ENCODE measurements at places on chromosomes 13 and 19. TPM values are rescaled to one million over a fixed set of nuclear protein-coding genes. Genes with fewer than 3 reads are reported as not detected.

- no peak for DNase-seq
- H3K27me3 ChIP-seq = no peaks in the 10 kb centered on the region
- H3K4me1 ChIP-seq = no peaks in the 10 kb centered on the region
- no peaks in the 10 kb centered on the region for H3K36me3 ChIP-seq
- no peak overlapping the region for H3K4me3 ChIP-seq
Observed at GRCh38 chr13:47294691-47295090, 397.8 kb upstream of the HTR2A start.

DNA sequence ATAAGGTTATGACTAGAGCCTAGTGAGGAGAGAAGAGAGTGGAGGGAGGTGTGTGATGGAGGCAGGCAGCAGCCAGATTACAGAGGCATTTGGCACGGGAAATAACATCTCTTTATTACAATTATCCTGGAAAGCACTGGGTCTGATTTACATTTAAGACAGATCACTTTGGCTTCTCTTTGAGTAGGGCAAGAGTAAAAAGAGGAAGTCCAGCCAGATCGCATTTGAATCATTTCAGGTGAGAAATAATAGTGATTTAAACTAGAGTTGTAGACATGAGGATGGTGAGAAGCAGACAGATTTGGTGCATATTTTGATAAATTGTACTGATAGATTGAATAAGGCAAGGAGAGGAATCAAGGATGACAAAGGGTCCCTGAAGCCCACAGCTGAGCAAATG lies 9.6 kb upstream of the SACS start:
- no peaks in the 10 kb centered on the region for H3K4me1 ChIP-seq
- H3K36me3 ChIP-seq = no peaks in the 10 kb centered on the region
- DNase-seq = no peak

- H3K36me3 ChIP-seq = no peaks in the 10 kb centered on the region
- no peaks in the 10 kb centered on the region for H3K27me3 ChIP-seq
- no peak overlapping the region for H3K4me3 ChIP-seq
- H3K27ac ChIP-seq = no peak overlapping the region
- DNase-seq = no peak
Observed at GRCh38 chr13:109529964-109530363, 256.4 kb downstream of the IRS2 start.

DNA sequence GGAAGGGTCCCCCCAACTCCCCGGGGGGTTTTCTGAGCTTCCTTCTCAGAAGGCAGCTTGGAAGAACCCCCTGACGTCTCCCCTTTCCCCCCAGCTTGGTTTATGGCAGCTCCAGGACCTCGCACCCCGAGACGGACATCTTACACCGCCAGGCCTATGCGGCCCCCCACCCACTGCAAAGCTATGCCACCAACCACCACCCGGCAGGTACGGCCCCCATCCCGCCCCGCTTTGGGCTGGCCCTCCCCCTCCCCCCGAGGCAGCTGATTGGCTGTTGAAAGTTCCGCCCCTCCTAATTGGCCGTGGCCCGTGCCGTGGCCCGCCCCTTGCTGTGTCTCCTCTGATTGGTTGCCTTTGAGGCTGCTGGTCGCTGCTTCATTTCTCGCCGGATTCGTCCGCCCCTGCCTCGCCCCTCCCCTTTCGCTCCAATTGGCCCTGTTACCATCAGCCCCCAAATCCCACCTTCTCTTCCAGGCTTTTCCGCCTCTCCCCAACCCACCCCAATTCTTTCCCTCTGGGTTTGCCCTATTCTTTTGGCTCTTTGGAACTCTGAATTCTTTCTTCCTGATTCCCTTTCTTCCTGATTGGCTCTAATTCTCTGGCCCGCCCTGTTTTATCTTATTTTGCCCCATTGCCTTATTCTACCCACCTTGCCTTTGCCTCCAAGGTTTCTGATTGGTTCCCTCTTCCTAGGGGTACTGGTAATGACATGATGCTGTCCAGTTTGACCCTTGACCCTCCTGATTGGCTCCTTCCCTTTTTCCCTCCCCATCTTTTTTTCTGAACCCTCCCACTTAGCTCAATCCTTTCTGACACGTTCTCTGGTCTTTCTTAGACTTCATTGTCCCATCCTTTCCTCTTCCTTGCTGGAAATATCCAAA lies 2.5 kb downstream of the PRR12 start:
- peak; percentile 97 for DNase-seq
- H3K36me3 ChIP-seq = peaks cover 39% of the 10 kb centered on the region
- peak overlapping the region; percentile 95 for H3K4me3 ChIP-seq
- no peaks in the 10 kb centered on the region for H3K27me3 ChIP-seq

GRCh38 chr19:48393559-48394330 lies at the start of gene GRIN2D:
Gene GRIN2D, plus strand, starts transcription at chr19:48393668. Its CDS starts 4,725 bp downstream, at chr19:48398393.
- no peak within 1 kb of the TSS for H3K4me3 ChIP-seq
- H3K27ac ChIP-seq = no peak within 1 kb of the TSS
- H3K36me3 ChIP-seq = peaks cover 7% of the 10 kb centered on the region
- H3K4me1 ChIP-seq = peaks cover 38% of the 10 kb centered on the region
- peak; percentile 71 for DNase-seq

- peaks cover 10% of the 10 kb centered on the region for H3K27me3 ChIP-seq
- peaks cover 26% of the 10 kb centered on the region for H3K4me1 ChIP-seq
- no peak overlapping the region for H3K27ac ChIP-seq
- H3K36me3 ChIP-seq = no peaks in the 10 kb centered on the region
- no peak overlapping the region for H3K4me3 ChIP-seq
Observed at GRCh38 chr19:19534556-19535265, 3.4 kb upstream of the CILP2 start.

GRCh38 chr13:105196052-105196451 lies 1339.4 kb downstream of the EFNB2 start:
- H3K4me1 ChIP-seq = no peaks in the 10 kb centered on the region
- H3K4me3 ChIP-seq = no peak overlapping the region
- H3K27me3 ChIP-seq = no peaks in the 10 kb centered on the region
- H3K27ac ChIP-seq = no peak overlapping the region
- no peak for DNase-seq

GRCh38 chr13:40494513-40494912 lies 171.9 kb downstream of the FOXO1 start:
- H3K4me3 ChIP-seq = no peak overlapping the region
- H3K27me3 ChIP-seq = no peaks in the 10 kb centered on the region
- no peak for DNase-seq
- H3K27ac ChIP-seq = no peak overlapping the region
- H3K4me1 ChIP-seq = peaks cover 10% of the 10 kb centered on the region
- no peaks in the 10 kb centered on the region for H3K36me3 ChIP-seq

GRCh38 chr13:65834897-65835296 lies 1395.2 kb downstream of the PCDH9 start:
- H3K36me3 ChIP-seq = no peaks in the 10 kb centered on the region
- H3K4me3 ChIP-seq = no peak overlapping the region
- no peaks in the 10 kb centered on the region for H3K27me3 ChIP-seq
- H3K27ac ChIP-seq = no peak overlapping the region

GRCh38 chr13:23356368-23356767 lies 77.1 kb downstream of the SACS start:
- H3K4me3 ChIP-seq = no peak overlapping the region
- no peaks in the 10 kb centered on the region for H3K27me3 ChIP-seq
- H3K27ac ChIP-seq = no peak overlapping the region
- H3K36me3 ChIP-seq = peaks cover 4% of the 10 kb centered on the region
- no peaks in the 10 kb centered on the region for H3K4me1 ChIP-seq

Gene DMKN
- total RNA-seq = 6.1 TPM

Gene USF2
- total RNA-seq = 100 TPM

Gene LILRB2
- 3.5 TPM for total RNA-seq

Gene GRIK5
- total RNA-seq = 8.4 TPM

Gene ZNF440
- total RNA-seq = 5.6 TPM

Gene IGFL2
- not detected for total RNA-seq

Gene PSPN
- total RNA-seq = 0.66 TPM

Gene TGFBR3L
- not detected for total RNA-seq
